ENCODE measurements at places on chromosomes 12 and 14.

DNA sequence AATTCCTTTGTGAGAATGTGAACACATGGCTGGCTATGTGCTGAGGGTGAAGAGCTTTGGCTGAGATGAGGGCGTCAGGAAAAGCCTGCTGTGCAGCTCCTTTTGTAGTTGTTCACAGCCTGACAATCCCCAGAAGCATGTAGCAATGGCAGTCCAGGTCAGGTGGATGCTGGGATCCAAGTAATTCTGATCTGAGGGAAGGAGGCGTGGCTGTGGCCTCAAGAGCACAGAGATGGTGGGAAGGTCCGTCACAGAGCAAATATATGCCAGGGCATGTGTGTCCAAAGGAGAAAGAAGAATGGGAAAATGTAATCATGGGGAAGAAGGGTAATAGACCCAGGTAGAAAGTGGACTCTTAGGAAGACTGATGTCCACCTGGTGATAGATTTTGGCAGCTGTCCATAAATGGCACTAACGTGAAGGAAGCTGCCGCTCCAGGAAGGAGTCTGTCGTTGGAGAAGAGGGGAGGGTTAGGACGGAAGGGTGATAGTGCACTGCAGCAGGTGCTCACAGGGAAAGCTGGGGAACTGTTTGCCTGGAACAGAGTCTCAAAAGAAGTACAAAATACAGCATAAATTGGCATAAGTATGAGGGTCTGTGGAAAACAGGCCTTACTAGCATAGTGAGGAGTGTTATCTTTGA lies 13.8 kb downstream of the MGST1 start:
- no peak for DNase-seq

- no peak for DNase-seq
Observed at GRCh38 chr12:94582591-94582990, 67.8 kb downstream of the TMCC3 start.

GRCh38 chr14:77805706-77806105 lies 5.8 kb downstream of the ADCK1 start:
- DNase-seq = no peak

GRCh38 chr12:42019746-42020145 lies 124.9 kb downstream of the GXYLT1 start:
- DNase-seq = no peak

- no peak for DNase-seq
Observed at GRCh38 chr14:58299401-58300330, 1.3 kb downstream of the ARID4A start.

- no peak for DNase-seq
Observed at GRCh38 chr14:62655166-62655565, 390.1 kb downstream of the KCNH5 start.

DNA sequence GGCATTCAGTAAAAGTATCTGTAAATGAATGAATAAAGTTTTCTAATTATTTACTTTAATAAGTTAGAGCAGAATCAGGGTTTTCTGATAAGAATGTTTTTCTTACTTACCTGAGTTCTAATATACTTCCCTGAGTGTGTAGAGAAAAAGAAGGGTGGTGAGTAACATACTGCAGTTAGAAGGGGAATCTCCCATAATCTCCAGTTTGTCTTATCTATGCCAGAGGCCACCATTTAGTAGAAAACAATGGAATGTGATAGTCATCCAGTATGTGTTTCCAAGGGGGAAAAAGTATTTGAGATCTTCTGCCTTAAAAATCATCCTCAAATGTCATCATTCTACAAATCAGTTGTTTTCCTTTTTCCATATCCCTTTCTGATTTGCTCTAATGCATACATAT lies 56.5 kb upstream of the PAWR start:
- no peak for DNase-seq

DNA sequence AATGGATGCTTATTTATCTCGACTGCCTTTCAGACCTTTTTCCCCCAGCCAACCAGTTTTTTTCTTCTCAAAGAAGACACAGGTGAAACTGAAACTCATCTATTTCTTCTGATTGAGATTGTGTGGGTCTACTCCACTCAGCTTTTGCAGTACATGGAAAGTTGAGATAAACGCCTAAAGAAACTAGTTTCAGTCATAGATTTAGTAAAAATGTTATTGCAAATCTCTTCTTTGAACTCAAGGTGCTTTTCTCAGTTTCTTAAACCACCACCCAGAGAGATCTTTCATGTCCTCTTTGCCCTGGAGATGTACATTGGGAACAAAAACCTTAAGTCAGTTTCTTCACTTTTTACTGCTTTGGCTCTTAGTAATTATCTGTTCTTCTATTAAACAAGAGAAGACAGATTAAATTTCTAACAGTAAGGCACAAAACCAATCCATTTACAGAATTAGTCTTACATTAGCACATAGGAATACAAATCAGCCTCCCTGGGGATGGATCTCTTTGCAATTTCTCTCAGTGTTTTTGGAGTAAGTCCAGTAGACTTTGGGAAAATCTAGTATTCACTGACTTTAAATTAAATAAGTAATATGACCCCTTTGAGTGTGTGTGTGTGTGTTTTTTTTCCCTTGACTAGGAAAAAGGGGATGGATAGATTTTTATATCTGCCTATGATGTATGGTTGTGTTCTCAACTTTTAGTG lies 11.6 kb downstream of the FBXW8 start:
- no peak for DNase-seq

GRCh38 chr14:67400434-67400833 lies 11.5 kb downstream of the PLEK2 start:
- no peak for DNase-seq

DNA sequence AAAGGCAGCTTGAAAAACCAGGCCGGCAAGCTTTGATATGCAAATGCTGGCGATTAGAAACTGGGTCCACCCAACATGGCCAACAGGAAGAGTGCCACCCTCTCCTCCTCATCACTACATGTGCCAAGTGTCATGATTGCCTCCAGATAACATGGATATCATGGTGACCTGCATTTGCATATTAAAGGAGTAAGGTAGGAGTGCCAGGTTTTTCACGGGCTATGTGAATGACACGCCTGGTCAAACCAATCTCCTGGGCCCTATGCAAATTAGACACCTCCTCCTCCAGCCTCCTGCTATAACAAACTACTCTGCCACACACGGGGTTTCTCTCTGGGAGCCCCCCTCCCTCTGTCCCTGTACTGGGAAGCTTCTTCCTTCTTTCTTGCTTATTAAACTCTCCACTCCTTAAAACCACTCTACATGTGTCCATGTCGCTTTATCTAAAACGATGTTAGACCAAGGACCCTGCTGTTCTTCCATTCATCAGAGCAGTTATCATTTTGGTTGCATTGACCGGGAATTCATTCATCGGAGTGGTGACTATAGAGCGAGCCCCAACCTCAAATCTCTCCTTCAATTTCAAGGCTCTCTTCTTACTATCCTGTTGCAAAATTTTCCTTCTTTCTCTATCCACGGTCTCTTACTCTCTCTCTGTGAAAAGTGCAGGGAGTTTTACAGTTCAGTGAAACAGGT lies 27.5 kb downstream of the APOBEC1 start:
- DNase-seq = no peak

- no peak for DNase-seq
Observed at GRCh38 chr12:42652048-42652447, 62.5 kb upstream of the PRICKLE1 start.

DNA sequence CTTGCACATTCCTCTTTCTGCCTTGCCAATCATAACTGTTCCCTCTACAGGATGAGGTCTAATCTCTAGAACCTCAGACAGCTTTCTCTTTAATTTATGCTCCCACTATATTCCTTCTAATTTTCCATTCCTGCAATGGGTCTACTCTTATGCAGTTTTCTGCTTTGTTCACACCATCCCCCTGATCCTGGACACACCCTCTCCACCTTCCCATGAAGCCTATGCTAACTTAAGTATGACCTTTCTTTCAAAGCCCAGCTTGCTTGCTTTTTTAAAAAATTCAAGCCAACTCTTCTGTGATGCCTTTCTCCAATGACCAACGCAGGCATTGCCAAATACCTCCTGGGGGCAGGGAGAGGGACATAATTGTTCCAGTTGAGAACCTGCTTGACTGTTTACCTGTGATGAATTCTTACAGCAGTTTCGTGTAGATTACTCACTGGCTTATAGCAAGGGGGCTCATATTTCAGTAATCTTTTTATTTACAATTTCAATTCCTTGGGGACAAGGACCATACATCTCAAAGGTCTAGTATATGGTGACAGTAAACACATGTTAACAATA lies 7.8 kb downstream of the SLC38A1 start:
- DNase-seq = no peak

DNA sequence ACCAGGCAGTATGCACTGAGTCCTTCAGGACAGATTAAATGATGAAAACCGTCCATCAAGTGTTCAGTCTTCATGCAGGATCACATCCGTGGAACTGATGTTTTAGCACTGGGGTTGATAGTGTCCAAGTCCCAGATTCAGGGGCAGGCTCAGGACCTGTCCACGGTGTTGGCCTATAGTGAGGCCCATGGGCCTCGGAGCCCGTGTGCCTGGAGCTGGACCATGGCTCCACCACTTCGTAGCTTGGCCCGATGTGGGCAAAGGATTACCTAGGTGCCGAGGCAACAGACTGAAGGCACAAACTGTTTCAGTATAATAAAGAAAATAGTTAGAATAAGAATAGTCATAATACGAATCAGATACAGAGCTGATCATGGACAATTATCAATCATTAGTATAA lies 41.8 kb downstream of the DDX51 start:
- DNase-seq = no peak

- DNase-seq = no peak
Observed at GRCh38 chr12:64571411-64571810, 38.9 kb upstream of the RASSF3 start.

DNA sequence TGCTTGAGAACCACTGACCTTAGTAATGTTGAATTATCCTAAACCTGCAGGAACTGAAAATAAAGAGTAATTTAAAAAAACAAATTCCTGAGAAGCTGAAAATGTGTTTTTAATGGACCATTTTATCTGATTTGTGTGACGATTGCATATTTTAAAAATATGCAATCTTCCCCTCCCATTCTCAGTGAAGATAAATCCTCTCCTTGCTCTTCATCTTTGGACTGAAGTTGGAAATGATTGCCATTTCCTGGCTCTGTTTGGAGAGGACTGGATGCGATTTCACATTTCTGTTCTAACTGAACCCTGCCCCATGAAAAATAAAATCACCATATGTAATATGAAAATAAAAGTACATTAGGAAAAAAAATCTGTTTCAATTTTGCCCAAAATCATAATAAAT lies 216.3 kb downstream of the SLC6A15 start:
- DNase-seq = no peak

GRCh38 chr12:75825686-75826085 lies 205.9 kb downstream of the PHLDA1 start:
- no peak for DNase-seq

GRCh38 chr12:12469386-12469785 lies 93.3 kb downstream of the DUSP16 start:
- DNase-seq = no peak

GRCh38 chr14:89484051-89484844 lies 67.2 kb upstream of the FOXN3 start:
- no peak for DNase-seq

- DNase-seq = no peak
Observed at GRCh38 chr12:29858270-29858786, 74.6 kb upstream of the TMTC1 start.

DNA sequence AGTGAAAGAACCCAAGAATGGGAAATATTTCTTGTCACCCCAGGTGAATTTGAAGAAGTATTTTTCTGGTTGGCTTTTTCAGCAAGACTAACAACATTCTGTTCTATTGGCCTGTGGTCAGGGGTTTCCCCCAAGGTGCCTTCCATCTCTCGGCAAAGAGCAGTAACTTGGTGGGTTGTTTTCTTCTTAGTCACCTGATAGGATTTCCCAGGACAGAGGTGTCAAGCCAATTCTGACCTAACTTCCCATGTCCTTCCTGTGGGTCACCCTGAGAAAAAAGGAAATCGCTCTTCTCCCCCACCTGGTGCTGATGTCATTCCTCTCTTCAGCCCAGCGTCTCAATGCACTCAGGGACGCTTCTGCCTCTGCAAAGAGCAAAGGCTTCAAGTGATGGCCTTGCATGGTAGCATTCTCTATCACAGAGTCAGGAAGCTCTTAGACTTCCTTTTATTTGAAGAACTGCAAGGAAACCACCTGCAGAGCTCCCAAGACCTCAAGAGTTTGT lies 16.1 kb upstream of the IFNG start:
- DNase-seq = no peak

- peak; percentile 56 for DNase-seq
Observed at GRCh38 chr12:123996581-123996980, 23.6 kb downstream of the ZNF664 start.

GRCh38 chr12:41521872-41522379 lies 333.8 kb downstream of the PDZRN4 start:
- DNase-seq = no peak
